ENCODE measurements at places on chromosomes 3 and 15.

GRCh38 chr15:65553691-65554090 lies 23.4 kb downstream of the HACD3 start:
- no peak for DNase-seq

DNA sequence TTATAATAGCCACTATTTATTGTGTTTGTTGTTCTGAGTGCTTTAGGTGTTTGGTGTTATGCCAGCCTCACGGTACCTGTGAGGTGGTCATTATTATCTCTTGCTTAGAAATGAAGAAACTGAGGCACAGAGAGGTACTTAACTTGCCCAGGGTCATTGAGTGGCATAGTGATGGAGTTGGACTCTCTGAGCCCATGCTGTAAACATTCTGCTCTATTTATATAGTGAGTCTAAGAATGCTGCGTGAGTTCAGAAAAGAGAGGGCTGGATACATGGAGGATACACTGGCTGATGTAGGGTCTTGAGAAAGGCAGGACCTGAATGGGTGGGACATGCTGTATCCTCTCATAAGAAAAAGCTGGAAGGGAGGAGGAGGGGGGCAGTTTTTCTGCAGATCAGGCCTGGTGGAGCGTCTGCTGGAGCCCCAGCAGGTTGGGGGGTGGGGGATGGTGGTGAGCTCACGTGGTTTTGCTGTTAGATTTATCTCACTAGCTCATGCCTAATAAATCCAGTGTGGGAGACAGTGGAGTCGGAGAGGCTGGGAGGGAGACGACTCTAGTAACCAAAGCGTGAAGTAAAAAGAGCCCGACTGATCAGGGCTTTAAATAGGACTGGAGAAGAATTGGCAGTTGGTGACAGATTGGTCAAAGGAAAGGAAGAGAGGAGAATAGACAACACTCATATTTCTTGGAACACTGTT lies 16.0 kb downstream of the MED12L start:
- DNase-seq = no peak

DNA sequence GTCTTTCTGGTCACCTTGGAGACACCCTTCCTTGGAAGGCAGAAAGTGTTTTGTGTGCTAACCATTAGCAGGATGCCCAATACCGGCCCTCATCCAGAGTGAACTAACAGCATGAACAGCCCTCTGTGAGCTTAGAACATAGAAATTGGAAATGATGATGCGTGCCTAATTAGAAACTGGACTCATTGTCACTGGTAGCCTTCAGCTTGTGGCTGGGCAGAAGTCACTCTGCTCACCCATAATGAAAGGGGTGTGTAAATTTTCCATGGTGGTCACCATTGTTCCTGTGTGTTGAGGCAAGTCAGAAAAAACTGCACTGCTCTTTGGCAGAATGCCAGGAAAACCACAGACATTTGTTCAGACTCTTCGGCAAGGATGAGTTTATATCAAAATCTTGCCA lies 74.7 kb upstream of the CNTN4 start:
- peak; percentile 3 for DNase-seq

DNA sequence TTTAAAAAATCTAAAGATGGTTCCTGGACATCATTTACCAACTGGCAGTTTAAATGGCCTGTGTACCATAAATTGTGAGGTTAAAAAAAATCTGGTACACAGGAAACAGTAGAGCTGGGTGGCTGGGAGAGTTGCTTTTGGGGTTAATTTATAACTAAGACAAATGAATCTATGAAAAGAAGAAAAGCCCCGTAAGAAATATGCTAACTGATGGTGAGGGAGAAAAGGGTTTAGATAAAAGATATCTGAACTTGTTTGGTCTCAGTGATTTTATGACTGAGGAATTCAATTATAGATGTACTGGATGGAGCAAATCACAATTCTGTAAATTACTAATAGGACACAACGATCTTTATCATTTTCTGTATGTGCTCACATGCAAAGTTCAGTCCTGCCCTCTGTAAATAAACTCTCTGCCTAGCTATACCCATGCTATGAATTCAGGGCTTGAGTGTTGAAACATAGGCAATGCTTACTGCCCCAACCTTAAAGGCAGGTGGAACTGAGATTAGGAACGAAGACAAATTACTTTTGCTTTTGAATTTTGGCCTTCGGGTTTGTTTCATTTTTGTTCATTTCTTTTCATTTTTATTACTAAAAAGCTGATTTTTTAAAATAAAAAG lies 28.0 kb downstream of the PPARG start:
- DNase-seq = no peak

DNA sequence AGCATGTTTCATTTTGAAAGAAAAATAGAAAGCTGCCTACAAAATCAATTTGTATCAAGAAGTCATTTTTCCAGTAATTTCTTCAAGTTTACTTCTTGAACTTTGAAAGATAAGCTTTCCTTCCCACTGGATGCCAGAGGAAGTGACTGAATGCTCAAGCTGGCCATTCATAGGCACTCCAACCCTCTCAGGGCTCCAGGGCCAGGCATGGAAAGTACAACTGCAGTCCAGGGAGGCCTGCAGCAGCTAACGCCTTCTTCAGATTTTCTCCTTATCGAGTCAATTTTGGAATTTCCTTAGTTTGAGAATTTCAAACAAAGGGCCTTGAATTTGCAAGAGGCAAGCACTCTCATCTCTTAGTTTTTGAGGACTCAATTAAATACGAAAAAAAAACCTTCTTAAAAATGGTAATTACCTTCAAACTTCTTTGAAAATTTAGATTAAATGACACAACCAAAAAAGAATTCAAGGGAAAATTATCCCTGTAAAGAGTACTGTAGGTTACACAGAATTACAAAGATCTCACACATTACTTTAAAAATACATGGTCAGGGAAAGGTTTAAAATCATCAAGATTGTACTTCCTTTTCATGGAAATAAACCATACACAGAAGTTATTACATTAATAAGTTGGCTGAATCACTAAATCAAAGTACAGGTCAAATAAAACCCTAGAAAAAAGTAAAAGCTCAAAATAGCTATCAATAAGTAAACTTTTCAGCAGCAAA lies 2.5 kb downstream of the UBP1 start:
- no peak for DNase-seq

DNA sequence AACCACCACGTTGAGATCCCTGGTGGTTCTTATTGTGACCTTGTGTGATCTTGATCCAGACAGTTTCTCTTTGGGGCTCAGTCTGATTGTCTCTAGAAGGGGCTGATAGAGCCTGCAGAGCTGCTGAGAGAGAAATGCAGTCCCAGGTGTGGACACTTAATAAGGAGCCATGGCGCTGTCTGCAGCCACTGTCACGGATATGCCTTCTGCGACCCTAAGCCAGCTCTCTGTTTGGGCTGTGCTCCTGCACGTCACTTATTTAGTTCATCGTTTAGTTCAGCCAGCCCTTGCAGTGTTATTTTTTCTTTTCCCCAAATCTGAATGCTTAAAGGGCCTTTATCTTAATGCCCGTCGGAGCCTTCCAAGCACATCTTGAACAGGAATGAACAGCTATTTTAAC lies 12.0 kb downstream of the SLC6A1 start:
- no peak for DNase-seq

GRCh38 chr3:118970819-118971218 lies 63.8 kb downstream of the IGSF11 start:
- DNase-seq = peak; percentile 73

DNA sequence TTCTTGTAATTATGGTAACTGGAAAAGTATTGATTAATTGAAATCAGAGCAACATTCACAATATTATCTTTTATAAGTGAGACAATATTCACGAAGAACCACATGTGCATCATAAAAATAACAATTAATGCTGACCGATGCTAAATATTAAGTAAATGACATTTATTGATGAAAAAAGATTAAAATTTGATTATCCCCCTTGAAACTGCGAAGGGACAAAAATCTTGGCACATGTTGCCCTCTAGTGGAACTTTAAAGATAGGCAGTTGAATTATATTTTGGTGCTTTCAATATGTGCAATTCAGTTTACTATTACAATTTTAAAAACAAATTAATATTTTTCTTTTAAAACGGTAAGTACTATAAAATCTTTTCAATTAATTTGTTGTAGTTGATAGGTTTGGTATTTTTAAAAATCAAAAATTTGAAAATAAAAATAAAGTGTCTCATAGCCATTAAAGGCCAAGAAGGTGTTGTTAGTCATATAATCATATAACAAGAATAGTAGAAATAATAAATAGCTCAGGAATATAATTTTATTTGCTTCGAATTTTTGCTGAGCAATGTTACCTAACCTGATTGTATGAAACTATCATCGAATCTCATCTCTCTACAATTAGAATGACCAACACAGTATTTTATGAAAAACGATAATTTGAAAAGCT lies 270.2 kb downstream of the ROBO1 start:
- peak; percentile 14 for DNase-seq

DNA sequence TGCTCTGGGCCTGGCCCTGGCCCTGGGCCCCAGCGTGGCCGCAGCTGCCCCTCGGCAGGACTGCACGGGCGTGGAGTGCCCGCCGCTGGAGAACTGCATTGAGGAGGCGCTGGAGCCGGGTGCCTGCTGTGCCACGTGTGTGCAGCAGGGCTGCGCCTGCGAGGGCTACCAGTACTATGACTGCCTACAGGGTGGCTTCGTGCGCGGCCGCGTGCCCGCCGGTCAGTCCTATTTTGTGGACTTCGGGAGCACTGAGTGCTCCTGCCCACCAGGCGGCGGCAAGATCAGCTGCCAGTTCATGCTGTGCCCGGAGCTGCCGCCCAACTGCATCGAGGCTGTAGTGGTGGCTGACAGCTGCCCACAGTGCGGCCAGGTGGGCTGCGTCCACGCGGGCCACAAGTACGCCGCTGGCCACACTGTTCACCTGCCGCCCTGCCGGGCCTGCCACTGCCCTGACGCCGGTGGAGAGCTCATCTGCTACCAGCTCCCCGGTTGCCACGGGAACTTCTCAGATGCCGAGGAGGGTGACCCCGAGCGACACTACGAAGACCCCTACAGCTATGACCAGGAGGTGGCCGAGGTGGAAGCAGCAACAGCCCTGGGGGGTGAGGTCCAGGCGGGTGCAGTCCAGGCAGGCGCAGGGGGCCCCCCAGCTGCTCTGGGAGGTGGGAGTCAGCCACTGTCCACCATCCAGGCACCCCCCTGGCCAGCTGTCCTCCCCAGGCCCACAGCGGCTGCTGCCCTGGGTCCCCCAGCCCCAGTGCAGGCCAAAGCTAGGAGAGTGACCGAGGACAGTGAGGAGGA lies 21.7 kb downstream of the FBLN2 start:
- DNase-seq = no peak

DNA sequence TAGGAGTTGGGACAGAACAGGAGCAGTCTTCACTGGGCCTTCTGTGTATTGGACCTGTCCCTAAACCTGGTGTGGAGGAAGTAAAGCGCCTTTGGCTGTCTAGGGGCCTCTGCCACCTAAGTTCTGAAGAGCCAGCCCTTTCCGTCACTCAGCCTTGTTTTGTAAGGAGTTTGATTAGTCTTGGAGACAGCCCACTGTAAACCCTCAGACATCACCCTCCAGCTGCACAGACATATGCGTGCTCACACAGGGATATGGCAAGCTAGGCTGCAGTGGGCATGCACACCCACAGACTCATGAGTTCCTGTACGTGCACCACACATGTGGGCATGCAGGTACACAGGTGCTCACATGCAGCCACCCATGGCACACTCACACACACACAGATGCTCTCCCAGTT lies 5.2 kb downstream of the PRKCD start:
- DNase-seq = no peak

GRCh38 chr15:88842156-88842555 lies 38.9 kb downstream of the ACAN start:
- DNase-seq = no peak

DNA sequence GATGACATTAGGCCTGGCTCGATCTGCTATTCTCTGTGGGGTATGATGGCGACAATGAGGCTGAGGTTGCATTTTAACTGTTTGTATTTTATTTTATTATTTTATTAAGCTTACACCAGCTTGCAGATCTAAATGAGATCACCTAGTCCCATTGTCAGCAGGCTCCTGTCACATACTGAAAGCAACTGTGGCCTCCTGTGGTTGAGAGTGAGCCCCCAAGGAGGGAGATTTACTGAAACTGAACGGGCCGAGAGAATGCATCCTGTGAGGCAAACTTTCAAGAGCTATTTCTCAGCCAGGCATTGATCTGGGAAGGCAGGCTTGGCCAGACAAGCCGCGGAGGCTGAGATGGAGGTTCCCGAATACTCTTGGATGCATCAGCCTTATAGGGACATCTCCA lies 210.4 kb upstream of the ARRDC4 start:
- no peak for DNase-seq

DNA sequence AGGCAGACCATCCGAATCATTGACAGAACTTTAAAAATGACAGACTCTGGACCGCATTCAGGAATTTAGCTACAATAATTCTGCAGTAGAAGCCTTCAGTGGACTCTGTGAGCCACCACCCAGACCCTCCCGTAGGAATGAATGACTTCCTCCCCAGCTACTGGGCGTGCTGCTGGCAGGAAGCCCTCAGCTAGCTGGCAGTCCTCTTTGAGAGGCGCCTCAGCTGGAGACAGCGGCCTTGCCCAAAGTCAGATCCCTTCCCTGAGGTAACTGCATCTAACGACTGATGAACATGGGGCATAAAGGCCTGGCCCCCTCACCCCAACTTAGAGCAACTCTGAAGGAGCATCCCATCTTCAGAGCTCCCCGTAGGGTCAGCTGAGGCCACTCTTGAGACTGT lies 25.8 kb downstream of the CRABP1 start:
- no peak for DNase-seq

GRCh38 chr3:101988596-101988995 lies 139.3 kb downstream of the NFKBIZ start:
- no peak for DNase-seq

DNA sequence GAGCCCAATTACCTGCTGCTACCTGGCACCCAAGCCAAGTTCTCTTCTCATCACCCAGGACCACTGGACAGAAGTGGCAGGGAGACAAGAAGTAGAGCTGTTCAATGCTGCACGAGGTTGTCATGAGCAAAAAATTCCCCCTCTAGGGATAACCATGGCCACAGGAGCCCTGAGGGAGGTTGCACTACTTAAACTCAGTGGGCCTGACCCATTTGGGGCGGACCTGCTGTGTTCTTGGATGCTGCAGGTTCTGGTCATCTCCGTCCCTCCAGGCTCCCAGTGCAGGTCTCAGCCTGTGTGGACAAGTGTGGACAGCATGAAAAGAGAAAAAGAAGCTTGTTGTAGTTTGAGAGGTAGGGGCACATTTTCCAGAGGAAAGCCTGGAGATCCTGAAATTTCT lies 26.1 kb upstream of the MANF start:
- DNase-seq = no peak

- DNase-seq = peak; percentile 24
These were observed 248.1 kb downstream of the ERC2 start for GRCh38 chr3:56219894-56220805.

DNA sequence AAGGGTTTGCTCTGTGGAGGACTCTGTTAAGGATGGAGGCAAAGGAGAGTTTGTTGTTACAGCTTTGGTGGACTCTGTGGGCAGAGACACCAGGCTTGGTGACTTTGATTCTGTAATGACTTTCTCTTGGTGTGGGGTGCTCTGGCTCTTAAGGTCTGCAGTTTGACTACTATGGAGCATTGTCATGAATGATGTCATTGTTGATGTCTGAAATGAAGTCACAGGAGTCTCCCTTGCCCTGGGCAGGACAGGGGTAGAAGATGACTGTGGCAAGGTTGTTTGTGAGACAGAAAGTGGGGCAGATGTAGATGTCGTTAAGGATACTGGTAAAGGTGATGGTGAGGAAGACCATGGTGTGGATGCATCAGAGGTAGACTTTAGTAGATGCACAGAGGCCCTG lies 42.7 kb downstream of the HEG1 start:
- DNase-seq = no peak
